ENCODE measurements at places on chromosomes 1 and 21.

DNA sequence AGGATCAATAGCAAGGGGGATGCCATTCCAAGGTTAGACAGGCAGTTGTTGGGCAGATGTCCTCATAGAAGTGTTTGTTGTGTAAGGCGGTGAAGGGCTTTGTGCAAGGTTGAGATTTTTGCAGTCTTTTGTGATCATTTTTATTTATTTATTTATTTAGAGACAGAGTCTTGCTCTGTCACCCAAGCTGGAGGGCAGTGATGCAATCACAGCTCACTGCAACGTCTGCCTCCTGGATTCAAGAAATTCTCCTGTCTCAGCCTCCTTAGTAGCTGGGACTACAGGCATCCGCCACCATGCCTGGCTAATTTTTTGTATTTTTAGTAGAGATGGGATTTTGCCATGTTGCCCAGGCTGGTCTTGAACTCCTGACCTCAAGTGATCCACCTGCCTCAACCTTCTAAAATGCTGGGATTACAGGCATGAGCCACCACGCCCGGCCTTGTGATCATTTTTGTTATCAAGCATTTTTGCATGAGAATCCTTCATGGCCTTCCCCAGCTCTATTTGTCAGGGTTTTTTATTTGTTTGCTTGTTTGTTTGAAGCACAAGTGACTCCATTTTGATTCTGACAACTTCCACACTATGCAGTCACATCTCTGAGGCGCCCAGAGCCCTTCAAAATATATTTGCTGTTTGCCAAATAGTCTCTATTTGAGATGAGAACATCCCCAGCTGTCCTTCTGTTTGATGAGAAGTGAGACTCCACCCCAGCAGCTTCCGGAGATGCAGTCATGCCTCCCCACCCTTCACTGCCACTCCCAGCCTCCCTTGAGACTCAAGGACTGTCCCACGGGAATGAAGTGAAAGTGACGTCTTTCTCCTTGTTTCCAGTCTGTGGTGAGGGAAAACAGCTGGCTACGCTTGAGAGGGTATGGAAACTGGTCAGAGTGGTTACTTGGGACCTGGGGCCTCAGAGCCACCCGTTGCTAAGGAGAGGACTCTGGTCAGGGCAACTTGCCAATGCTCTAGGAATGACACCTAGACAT is 38.0 kb downstream of the TMEM50B start:
- no peak for DNase-seq

DNA sequence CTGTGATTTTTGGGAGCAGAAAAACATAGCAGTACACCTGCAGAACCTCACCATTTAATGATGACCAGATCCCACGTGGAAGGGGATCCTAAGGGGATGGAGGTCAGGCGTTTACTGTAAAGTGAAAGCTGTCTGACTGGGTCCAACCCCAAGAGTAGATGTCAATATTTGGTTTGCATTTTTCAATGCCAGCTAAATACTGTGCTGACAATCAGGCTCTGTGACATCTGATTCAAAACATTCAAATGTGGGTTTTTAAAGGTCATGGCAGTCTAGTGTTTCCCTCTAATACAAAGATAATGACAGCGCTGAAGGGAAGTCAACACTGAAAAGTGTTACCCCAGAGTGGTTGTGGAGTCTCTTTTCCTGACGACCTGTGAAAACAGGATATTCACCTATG is 68.1 kb downstream of the SPAG17 start:
- DNase-seq: no peak

GRCh38 chr1:230169454-230170152 is 102.6 kb downstream of the GALNT2 start:
- DNase-seq: no peak

DNA sequence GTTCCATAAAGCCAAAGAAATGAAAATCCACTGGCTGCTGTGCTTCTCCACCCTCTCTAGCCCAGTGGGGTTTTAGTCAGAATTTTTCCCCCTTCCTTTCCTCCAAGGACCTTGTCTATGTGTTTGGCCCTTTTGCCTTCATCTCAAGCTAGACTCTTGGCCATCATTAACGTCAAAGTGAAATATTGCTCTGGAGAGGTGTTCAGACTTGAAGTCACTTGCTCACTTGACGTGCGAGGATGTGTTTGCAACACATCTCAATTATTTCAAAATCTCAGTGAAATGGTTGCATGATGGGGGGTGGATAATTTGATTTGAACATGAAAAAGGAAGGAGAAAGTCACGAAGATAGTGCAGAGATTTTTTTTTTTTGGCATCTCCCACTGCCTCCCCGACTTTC is 13.6 kb downstream of the EVA1C start:
- DNase-seq: no peak

GRCh38 chr1:212701910-212702309 is 2.3 kb upstream of the BATF3 start:
- no peak for DNase-seq

- no peak for DNase-seq
Measured at GRCh38 chr1:182394055-182394775, 2.6 kb upstream of the GLUL start.

DNA sequence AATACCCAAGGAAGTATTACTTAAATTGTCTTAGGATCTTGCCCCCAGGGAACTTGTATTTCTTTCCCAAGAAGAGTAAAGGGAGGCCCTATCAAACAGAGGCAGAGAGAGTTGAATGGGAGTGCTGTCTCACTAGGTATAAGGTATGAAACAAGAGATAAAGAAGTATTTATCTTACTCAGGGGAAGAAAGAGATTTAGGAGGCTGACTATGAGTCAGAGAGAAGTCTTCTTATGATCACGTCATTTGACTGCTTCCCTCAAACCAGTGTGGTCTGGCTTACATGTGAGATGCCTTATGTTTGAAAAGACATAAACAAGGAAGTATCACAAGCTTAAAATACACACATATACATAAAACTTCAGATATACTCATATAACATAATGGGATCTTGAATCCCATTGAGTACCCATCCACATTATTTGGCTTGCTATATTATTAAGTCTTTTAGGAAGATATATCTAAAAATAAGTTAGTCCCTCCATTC is 29.6 kb downstream of the DUSP10 start:
- DNase-seq: peak; percentile 54

- DNase-seq: no peak
Measured at GRCh38 chr1:203407296-203407695, 56.4 kb upstream of the FMOD start.

DNA sequence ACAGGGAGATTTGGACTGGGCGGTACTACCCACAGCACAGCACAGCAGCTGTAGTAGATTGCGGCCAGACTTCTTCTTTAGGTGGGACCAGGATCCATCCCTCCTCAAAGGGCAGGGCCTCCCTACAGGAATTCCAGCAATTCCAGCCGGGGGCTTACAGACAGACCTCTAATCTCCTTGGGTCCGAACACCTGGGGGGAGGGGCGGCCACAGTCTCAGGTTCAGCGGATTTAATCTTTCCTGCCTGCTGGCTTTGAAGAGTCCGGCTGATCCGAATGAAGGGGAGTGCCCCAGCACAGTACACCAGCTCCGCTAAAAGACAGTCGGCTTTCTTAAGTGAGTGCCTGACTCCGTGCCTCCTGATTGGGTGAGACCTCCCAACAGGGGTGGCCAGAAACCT is 1708.5 kb downstream of the BRINP3 start:
- DNase-seq: no peak

DNA sequence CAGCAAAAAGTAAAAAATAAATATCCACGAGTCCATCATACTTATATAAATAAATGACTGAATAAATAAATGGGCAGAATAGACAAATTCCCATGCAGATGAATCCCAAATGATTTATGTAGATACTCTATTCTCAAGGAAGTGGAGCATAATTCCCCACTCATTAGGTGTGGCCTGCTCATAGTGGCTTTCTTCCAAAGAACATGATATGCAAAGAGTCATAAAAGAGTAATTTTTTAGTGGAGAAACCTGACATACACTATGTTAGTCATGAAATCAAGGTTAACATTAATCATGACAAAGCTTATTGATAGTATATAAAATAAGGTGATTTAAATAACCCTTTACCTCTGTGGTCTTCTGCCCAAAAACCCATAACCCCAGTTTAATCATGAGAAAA is 298.9 kb downstream of the DPYD start:
- DNase-seq: no peak
